ENCODE measurements at places on chromosomes 1 and 21. TPM values are rescaled to one million over a fixed set of nuclear protein-coding genes. Genes with fewer than 3 reads are reported as not detected.

- DNase-seq: peak; percentile 83
Observed at GRCh38 chr1:151312411-151312810, 14.8 kb downstream of the PI4KB start.

Gene SLC22A15
- 2.2 TPM for total RNA-seq

Gene HHIPL2
- 1.2 TPM for total RNA-seq

- DNase-seq: peak; percentile 44
Observed at GRCh38 chr1:34162852-34163766, 1.9 kb downstream of the CSMD2 start.

DNA sequence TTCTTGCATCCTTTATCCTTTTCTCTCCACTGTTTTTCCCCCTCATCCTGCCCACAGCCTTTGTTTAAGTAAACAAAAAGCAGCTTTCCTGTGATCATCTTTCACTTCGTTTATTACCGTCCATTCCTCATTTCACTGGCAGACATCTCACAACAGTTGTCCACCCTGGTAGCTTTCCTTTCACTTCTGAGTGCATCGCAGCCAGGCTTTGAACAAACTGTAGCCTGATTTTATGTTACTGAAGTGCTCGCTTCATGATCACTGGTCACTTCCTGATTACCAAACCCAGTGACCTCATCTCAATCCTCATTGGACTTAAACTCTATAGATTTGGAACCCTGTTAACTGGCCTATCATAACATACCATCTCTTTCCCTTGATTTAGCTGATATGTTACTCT lies 67.7 kb downstream of the SDCCAG8 start:
- no peak for DNase-seq

DNA sequence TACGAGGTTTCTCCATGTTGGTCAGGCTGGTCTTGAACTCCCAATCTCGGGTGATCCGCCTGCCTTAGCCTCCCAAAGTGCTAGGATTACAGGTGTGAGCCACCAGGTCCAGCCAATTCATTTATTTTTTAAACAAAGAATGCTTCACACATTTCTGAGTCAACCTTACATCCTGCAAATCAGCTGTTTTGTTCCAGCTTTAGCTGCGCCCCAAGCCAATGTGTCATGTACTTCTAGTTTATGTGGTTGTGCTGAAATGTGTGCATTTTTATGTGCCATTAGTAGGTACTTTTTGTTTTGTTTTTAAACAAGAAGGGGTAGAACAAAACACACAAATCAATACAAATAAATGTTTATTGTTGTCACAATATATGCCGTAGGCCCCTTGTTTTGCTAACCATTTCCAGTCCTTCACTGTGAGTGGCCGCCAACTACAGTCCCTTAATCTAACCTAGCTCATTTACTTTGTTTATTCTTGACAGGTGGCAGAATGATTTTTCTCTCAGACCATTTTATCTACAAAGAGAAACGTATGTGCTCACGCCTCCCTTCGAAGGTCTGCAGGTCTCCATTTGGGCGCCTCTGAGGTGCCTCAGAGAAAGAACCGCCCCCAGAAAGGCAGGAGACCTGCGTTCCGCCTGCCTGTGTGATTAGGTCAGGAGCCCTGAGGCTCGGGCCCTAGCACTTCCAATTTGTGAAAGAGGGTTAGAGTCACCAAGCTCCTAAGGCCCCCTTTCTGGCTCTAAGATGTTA lies 2.8 kb upstream of the CASQ2 start:
- no peak for DNase-seq

Gene ANKRD65
- 0.18 TPM for total RNA-seq

DNA sequence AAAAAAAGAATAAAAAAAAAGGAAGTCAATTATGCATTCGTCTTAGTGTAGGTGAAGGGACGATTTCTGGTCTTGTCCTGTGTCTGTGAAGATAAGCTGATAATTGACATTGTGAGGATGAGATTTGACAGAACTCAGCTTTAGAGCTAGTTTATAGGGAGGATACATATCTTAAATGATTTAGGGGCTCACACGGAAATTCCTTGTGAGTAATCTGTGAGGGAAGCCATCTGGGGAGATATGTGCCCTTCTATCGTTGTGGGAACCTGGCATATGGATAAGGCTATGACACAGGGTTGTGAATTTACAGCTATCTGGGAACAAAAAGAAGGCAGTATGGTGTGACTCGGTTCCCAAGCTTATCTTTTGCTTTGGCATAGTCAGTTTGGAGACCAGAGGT lies 71.1 kb downstream of the RABGAP1L start:
- no peak for DNase-seq

- DNase-seq: no peak
Observed at GRCh38 chr21:44344541-44345183, 5.5 kb upstream of the CFAP410 start.

GRCh38 chr1:91161749-91162148 lies 139.9 kb upstream of the ZNF644 start:
- DNase-seq: no peak
